Ascending aorta (tissue), 2 donors: ENCODE measurements at places on chromosomes 2 and 18.
A peak's percentile ranks its signal among the peaks of the same experiment; 100 is the strongest.

DNA sequence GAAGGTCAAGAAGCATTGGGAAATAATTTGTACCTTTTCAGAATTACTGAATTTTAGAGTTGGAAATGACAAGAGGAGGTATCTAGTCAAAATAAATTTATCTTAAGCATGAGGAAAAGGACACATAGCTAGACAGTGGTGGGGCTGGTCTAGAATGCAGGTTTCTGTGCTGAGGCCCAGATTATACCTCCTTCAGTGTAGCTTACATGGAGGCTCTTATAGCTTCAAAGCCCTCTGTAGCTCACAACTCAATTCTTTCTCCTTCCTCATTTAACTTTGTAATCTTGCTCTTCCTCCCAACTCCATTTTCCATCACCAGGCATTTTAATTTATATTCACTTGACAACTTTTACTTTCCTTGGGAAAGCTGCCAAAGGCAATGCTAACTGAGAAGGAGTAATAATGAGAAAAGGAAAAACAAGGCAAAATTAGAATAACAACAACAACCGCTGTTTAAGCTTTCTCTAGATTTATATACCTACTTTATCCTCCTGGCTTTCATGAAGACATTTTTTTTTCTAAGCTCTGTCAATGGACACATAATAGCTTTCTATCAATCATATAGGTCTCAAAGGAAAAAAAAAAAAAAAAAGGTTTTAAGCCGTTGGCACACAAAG is 58.5 kb downstream of the CLHC1 start:
- no peak for DNase-seq

DNA sequence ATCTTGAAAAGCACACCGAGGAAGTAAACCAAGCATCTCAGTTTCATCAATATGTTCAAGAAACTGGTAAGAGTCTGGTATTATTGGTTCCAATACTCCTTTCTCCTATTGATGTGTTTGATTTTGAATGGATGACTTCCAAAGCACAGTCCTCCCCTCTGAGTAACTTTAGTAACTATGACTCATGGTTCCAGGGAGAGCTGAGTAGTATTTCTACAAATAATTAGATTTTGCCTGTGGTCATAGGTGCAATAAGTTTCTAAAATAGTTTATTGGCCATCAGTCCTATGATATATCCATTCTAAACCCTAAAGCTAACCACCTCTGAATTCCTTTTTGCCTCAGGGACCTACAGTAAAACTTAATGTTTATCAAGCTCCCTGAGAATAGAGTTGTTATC is 352.4 kb downstream of the XIRP2 start:
- no peak for DNase-seq

DNA sequence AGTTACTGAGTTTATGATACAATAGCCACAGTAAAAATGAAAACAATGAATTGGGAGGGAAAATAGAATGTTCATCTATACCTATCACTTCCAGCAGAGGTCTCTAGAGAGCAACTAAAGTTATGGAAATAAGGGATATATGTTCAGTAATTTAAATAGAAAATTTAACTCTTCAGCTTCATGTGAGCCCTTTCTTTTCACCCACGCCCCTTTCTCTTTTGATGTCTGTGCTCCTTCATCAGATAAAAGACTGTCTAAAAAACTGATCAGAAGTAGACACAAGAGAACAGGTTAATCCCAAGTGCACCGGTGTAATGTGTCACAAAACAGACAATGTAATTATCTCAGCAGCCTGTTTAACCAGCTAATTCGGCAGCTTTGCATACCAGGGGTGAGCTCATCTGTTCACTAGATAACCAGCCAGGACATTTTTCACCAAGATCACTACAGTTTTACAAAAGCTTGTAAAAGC is 238.5 kb upstream of the ERBB4 start:
- no peak for DNase-seq

DNA sequence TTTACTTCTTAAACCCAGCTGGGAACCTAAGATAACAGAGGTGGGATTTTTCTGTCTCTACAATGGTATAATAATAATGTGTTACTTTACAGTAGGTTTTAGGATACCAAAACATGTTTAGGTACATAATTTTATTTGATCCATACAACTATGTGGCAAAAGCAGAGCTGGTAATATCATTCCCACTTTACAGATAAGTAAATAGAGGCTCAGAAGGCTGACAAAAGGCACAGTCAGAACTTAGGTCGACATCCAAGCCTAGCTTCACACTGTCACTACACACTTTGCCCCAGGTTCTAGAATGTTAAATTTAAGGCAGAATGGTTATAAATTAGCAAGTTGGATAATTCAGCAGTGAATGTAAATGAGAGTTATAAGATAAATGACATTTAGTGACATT is 189.6 kb upstream of the PARD3B start:
- no peak for DNase-seq

GRCh38 chr2:234363011-234363487 is 133.8 kb downstream of the ARL4C start:
- DNase-seq = no peak

GRCh38 chr2:219769090-219769910 is 141.9 kb downstream of the SLC4A3 start:
- peak; percentile 62 for DNase-seq

- no peak for DNase-seq
These were observed 41.2 kb upstream of the DAPL1 start for GRCh38 chr2:158753641-158754611.
